ENCODE measurements at places on chromosomes 7 and 10. TPM values are rescaled to one million over a fixed set of nuclear protein-coding genes. Genes with fewer than 3 reads are reported as not detected.
A peak's percentile ranks its signal among the peaks of the same experiment; 100 is the strongest.

DNA sequence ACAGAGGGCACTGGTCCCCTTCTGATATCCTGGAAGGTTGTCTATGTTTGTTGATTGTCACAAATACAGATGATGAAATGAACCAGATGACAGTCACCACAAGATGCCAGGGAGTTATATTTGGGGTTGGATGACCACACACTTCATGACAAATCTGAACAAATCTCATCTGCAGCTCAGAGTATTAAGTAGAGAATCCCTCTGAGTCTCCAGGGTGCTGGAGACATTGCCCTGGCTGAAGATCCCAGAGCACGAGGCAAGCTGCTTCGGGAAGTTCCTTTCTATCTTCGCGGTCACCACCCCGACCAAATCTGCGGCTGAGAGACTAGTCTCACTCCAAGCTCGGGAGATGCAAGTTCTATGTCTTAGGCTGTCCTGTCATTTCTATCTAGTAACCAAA, 9.0 kb downstream of the DENND2A start:
- peaks cover 12% of the 10 kb centered on the region for H3K4me1 ChIP-seq
- DNase-seq, result no peak
- no peak overlapping the region for H3K4me3 ChIP-seq
- no peaks in the 10 kb centered on the region for H3K36me3 ChIP-seq
- H3K27me3 ChIP-seq, result no peaks in the 10 kb centered on the region

DNA sequence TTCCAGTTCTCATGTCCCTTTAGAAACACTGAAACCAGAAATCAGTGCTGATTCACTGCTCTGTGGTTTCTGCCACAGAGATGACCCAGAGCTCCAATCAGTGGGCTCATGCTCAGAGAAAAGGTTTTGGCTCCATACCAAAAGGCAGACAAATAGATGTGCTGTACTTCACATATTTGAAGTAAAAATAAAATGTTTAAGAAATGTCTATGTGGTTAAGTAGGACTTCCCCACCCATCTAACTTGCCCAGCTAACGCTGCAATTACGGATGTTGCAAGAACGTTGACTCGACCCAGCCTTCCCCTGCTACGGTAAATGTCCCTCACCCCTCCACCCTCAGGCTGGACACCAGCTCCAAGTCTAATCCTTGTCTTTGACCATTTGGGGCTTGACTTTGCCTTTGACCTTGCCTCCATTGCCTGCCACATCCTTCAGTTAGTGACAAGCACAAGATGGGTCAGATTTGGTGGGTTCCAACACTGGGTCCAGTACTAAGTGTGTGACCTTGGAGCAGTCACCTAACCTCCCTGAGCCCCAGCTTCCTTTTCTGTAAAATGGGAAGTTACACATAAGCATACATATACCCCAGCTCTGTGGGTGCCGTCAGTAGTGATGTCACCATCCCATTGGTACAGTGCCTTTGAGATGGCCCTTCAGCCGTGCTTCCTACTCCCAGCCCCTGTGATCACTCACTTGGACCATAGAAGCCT, 95.8 kb downstream of the CHST15 start:
- peaks cover 3% of the 10 kb centered on the region for H3K27me3 ChIP-seq
- peak overlapping the region; percentile 57 for H3K27ac ChIP-seq
- H3K4me3 ChIP-seq, result no peak overlapping the region
- peak; percentile 99 for DNase-seq

NPM3 gene
- 40.7 TPM for total RNA-seq

- no peaks in the 10 kb centered on the region for H3K27me3 ChIP-seq
- no peak overlapping the region for H3K27ac ChIP-seq
- H3K4me1 ChIP-seq, result no peaks in the 10 kb centered on the region
- H3K4me3 ChIP-seq, result no peak overlapping the region
- no peaks in the 10 kb centered on the region for H3K36me3 ChIP-seq
Measured at GRCh38 chr7:42445691-42446090, 208.7 kb upstream of the GLI3 start.

GIMAP1 gene
- total RNA-seq, result not detected

GRCh38 chr10:120979435-120980278, 128.5 kb downstream of the WDR11 start:
- DNase-seq, result no peak
- no peaks in the 10 kb centered on the region for H3K36me3 ChIP-seq
- peaks cover 4% of the 10 kb centered on the region for H3K4me1 ChIP-seq
- no peak overlapping the region for H3K27ac ChIP-seq
- peaks cover 10% of the 10 kb centered on the region for H3K27me3 ChIP-seq

PRKAR2B gene
- 7.6 TPM for total RNA-seq

GRCh38 chr7:34104992-34105391, 199.7 kb downstream of the BMPER start:
- peak; percentile 6 for DNase-seq
- H3K4me1 ChIP-seq, result no peaks in the 10 kb centered on the region
- H3K27ac ChIP-seq, result no peak overlapping the region
- no peak overlapping the region for H3K4me3 ChIP-seq
- no peaks in the 10 kb centered on the region for H3K36me3 ChIP-seq

TAS2R4 gene
- total RNA-seq, result 1.1 TPM

DNA sequence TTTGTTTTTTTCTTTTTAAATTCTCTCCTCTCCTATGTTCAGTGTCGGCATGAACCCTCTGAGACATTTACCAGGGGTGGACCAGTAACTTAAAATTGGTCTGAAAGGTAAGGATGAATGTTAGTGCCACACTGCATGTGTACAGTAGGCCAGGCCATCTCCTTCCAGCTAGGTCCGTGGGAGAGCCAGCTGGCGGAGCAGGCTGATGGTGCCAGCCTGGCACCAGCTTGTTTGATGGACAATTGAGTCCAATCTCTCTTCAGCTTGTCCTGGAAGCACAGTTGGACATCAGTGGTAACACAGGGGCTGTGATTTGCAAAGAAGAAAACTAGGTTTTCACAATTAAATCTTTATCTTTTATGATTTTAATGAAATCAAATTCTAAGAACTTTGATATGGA, 136.5 kb downstream of the CNNM2 start:
- H3K4me1 ChIP-seq, result no peaks in the 10 kb centered on the region
- no peaks in the 10 kb centered on the region for H3K36me3 ChIP-seq
- H3K27me3 ChIP-seq, result no peaks in the 10 kb centered on the region
- no peak overlapping the region for H3K4me3 ChIP-seq
- no peak for DNase-seq

DNA sequence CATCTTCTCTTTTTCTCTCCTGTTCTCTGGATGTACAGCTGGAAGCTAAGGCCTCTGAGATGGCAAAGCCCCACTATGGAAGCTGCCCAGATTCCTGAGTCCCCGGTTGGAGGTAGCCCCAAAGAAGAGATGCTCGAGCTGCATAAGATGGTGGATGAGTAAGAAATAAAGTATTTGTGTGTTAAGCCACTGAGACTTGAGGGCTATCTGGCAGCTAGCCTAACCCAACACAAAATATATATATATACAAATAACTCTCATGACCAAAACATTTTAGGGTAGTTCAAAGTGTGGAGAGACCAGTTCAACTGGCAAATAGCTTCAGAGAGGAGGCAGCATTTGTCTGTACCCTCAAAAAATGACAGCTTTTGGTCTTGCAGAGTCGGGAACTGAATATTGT, 72.4 kb upstream of the PDE1C start:
- H3K4me1 ChIP-seq, result peaks cover 19% of the 10 kb centered on the region
- H3K36me3 ChIP-seq, result no peaks in the 10 kb centered on the region
- H3K27ac ChIP-seq, result peak overlapping the region; percentile 72
- H3K27me3 ChIP-seq, result no peaks in the 10 kb centered on the region

SH2D4B gene
- not detected for total RNA-seq

- no peaks in the 10 kb centered on the region for H3K36me3 ChIP-seq
- no peak overlapping the region for H3K27ac ChIP-seq
- H3K4me1 ChIP-seq, result no peaks in the 10 kb centered on the region
Measured at GRCh38 chr7:136174477-136175125, 197.4 kb upstream of the MTPN start.

GRCh38 chr7:121329191-121330052, 622 bp downstream of the WNT16 start:
- H3K36me3 ChIP-seq, result no peaks in the 10 kb centered on the region
- no peak for DNase-seq
- H3K4me1 ChIP-seq, result peaks cover 11% of the 10 kb centered on the region
- H3K4me3 ChIP-seq, result peak overlapping the region; percentile 71

ASZ1 gene
- total RNA-seq, result not detected

DNA sequence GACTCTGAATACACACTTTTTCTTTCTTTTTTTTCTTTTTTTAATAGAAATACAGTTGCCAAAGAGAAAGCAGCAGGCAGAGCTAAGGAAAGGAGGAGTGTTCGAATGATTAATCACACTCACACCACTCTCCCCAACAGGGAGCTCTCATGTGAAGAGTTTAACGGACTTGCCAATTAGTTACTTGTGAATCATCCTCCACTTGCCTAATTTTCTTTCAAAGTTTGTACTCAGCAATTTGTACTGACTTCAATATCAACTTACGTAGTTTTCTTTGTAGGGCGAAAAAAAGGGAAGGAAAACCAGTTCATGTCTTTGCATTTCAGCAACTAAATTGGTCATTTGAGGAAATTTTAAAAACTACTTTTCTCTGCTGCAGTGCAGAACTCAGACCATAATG, 109.2 kb downstream of the PIP4K2A start:
- H3K4me1 ChIP-seq, result peaks cover 17% of the 10 kb centered on the region
- H3K4me3 ChIP-seq, result no peak overlapping the region
- peak; percentile 88 for DNase-seq
- H3K27ac ChIP-seq, result peak overlapping the region; percentile 6
- H3K27me3 ChIP-seq, result no peaks in the 10 kb centered on the region

DNA sequence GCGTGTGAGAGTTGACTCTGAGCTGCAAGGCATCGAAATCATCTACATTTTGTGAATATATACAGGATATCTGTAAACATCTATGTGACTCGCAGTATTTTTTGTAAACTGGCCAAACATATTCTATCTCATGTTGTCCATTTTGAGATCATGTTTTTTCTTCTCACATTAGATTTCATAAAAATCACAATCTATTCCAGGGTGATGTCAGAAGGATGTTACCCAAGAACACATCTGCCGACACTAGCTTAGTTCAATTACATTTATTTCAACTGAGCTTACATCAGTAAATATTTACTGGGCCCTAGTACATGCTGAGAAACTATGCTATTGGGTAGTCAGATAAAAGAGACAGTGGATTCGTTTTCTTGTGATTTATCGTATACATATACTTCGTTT, 2.5 kb upstream of the BUB3 start:
- no peak for DNase-seq
- H3K27ac ChIP-seq, result no peak overlapping the region
- peaks cover 18% of the 10 kb centered on the region for H3K4me1 ChIP-seq

- no peak overlapping the region for H3K4me3 ChIP-seq
- DNase-seq, result no peak
- H3K36me3 ChIP-seq, result no peaks in the 10 kb centered on the region
- no peak overlapping the region for H3K27ac ChIP-seq
Measured at GRCh38 chr10:1311726-1312125, 255.5 kb downstream of the WDR37 start.

DNA sequence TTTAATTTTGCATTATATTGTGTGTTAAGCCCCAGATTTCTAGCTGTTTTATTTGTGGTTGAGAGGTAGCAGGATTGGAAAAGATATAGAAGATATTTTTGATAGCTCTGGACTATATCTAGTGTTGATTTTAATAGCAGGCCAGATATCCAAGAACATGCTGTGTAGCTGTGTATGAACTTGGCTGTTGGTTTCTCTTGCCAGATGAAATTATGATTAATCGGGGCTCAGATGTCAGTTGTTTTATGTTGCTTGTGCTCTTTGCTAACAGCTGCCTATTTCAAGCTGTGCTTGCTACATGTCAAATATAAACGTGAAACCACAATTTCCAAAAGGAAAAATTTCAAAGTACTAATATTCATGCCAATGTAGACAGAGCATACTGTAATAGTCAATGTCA, 141.1 kb downstream of the GRM3 start:
- no peak for DNase-seq
- H3K4me1 ChIP-seq, result no peaks in the 10 kb centered on the region
- no peak overlapping the region for H3K4me3 ChIP-seq
- H3K36me3 ChIP-seq, result no peaks in the 10 kb centered on the region
- H3K27me3 ChIP-seq, result no peaks in the 10 kb centered on the region

PPP1R9A gene
- 5.1 TPM for total RNA-seq

DNA sequence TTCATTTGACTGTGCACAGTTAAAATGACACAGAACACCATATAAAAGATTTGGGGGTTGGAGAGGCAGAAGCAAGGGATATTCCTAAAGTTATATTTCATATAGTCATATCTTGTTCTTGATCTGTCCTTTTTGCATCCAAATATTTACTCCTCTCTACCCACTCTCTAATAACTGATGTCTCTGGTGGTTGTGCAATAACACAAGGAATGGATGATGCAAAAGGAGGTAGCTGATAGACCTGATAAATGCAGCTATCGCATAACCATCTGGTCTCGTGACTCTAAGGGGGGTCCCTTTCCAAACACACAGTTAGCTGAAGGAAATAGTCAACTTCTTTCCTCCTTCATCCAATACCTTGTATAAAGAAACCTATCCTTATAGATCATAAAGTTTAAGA, 123.1 kb downstream of the POLR1F start:
- no peak overlapping the region for H3K27ac ChIP-seq
- no peak overlapping the region for H3K4me3 ChIP-seq
- no peak for DNase-seq
- H3K36me3 ChIP-seq, result no peaks in the 10 kb centered on the region
- no peaks in the 10 kb centered on the region for H3K27me3 ChIP-seq

DNA sequence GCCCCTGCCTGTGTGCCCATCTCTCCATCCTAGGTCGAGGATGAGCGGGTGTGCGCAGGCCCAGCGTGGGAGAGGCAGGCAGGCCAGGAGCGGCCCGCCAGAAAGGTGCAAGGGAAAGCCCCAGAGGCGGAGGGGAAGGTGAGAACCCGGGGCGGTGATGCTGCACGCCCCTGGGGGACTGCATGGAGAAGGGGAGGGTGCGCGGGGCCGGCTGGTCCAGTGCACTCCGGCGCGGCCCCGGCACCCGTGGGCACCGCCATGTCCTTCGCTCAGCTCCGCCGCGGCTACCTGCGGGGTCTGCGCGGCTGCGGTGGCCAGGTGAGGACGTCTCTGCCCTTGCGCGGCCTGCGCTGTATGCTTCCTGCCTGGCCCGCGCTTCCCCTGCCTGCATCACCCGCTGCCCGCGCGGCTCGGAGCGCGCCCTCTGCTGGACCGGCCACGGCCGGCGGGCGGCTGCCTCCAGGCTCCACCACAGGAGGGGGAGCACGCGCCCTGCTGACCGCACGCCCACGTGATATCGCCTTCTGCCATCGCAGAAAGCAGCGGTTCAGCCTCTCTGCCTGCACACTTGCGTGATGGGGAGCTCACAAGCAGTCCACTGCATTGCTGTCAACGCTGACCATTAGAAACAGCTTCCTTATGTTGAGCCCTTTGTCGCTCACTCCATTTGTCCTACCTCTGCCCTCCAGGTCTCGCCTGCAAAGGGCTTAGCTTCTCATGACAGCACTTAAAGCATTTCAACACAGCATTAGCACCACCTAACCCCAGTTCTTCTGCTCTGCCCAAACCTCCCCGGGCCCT, 73.9 kb downstream of the CXCL12 start:
- peak; percentile 68 for DNase-seq
- no peak overlapping the region for H3K27ac ChIP-seq

DNA sequence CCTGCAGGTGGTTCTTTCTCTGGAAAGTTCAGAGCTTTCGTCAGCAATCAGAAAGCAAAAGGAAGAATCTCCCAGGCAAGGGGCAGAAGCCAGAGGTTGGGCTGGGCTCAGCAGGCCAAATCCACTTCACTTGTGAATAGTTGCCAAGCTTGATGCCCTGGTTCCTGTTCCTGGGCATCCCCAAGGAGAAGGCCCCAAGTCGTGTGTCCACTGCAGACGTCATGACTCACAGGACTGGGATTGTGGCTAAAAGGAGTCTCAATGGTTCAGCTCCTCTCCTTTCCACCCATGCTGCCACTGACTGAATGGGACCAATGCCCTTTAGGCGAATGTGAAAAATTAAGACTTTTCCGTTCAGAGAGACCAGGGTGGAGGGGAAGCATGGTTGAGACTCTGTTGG, 38.6 kb upstream of the TRIM8 start:
- H3K36me3 ChIP-seq, result no peaks in the 10 kb centered on the region
- no peak overlapping the region for H3K27ac ChIP-seq
- peaks cover 29% of the 10 kb centered on the region for H3K4me1 ChIP-seq
- DNase-seq, result peak; percentile 54
- H3K4me3 ChIP-seq, result no peak overlapping the region
- no peaks in the 10 kb centered on the region for H3K27me3 ChIP-seq

IL6 gene
- 2.5 TPM for total RNA-seq

Measured in astrocyte (in vitro differentiated cells and primary cell).